ENCODE measurements at places on chromosomes 7 and 10.

GRCh38 chr7:29859524-29860185 lies 53.3 kb downstream of the WIPF3 start:
- DNase-seq: no peak

DNA sequence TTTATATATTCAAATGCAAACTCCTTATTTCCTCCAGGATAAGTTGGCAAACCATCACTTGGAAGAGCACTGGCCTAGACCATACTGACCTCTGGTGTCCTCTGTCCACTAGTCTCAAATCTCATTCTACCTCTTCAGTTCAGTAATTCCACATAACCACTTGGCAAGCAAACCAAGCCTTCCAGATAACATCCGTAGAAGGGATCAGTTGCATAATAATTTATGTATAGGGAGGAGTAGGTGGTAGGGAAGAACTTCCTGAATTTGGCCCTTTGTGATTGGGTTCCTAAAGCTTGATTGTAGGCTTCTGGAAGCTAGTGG lies 55.0 kb downstream of the WAC start:
- no peak for DNase-seq

DNA sequence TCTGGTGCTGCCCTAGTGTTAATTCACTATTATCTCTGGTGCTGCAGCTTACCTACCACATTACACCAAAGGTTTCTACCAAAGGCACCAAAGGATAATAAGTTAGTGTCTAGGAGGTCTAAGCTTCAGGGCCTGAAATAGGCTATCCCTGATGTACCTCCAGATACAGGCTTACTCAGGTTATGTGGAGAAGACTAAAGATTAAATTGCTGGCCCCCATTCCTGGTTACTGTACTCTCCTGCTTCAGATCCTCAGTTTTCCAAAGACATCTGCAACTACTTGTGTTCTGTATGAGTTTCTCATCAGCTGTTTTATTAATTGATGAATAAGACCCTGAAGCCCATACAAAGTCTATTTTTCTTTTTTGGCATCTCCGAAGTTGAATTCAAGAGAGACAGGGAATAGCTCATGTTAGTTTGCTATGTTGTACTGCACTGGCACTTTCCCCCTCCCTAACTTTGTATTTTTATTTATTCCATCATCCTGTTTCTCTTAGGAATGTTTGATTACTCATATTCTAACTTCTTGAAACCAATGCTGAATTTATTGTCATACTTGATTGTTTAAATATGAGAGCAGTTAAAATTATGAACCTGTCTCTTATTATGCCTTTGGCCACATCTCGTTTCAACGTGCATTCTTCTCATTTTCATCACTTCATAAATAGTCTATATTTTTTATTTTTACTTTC lies 85.9 kb downstream of the PON1 start:
- DNase-seq: no peak

GRCh38 chr10:110487411-110488331 lies 10.0 kb upstream of the DUSP5 start:
- DNase-seq: no peak

DNA sequence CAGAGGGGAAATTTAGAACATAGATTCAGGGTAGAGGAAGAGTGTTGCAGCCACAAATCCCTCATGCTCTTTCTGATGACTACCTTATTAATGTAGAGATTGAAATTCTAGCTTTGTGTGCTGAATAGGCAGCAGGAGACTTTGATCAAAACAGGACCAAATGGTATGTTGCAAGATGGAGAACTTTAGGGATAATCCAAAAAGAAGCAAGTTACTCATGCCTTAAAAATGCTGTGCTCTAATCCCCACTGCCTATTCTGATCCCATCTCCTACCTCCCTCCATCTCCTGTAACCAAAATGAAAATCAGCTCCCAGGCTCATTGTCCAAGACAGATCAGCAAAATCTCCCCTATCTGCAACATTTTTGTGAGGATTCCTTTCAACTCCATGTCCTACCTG lies 31.3 kb downstream of the CH25H start:
- DNase-seq: no peak

DNA sequence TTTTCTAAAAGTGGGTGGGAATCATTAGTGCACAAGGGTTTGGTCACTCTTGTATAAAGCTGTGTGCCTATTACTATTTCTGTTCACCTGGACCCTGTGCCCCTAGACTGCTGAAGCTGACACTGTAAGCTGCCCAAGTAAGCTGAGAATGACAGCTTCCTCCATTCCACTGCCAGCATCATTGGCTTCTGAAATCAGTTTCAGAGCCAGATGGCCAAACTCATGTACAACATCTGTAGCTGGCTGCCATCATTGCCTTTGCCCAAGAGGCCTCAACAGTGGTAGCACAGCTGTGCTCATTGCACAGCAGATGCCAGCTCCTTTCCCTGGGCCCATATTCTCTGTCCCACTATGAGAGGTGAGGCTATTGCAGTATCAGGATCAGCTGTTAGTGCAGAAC lies 165.7 kb downstream of the CPEB3 start:
- DNase-seq: no peak

DNA sequence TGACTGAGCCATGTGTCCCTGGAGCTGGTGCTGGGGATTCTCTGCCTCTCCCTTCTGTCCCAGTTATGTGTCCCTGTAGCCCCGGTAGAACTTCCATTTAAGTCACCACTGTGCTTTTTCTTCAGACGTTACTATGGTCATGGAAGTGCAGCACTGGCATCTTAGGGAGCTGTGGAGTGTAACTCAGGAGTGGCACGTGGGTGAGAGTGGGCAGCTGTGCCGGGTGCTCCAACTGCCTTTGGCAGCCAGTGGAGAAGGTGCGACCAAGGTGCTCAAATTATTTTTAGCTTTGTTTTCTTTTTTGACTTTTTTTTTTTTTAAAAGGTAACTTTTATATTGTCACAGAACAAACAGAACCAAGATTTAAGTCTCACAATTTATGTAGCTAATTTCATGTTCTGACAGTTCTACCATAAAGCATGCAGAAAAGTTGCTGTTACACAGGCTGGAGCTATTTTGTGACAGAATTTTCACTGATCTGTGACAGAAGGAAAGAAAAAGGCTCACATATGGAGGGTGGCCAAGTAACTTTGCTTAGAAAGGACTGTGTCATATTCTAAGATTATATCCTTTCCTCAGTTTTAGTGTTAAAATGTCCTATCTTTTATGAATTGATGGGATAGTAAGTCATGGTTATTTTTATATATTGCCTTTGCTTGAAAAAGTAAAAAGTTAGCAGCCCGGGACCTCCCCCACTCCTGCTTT lies 73.9 kb downstream of the SH2D4B start:
- no peak for DNase-seq

GRCh38 chr10:21260506-21261149 lies 264.9 kb downstream of the SKIDA1 start:
- no peak for DNase-seq

DNA sequence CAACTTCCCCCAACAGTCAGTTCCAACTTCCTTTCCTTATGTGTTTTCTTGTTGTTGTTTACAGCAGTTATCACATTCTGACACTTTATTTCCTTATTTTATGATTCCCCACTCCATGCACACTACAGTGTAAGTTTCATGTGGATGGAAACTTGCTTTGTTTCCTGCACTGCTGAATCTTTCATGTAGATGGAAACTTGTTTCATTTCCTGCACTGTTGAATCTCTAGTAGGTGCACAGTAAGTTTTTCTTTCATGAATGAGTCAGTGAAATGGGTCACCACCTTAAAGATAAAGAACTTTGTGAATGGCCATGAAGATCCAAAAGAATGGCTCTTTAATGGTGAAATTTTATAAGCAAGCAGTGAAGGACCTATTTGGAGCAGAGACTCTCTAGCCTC lies 61.4 kb downstream of the SHOC2 start:
- DNase-seq: no peak

- no peak for DNase-seq
Measured at GRCh38 chr10:8044908-8045725, 9.4 kb upstream of the GATA3 start.
